G401 (cell line): ENCODE measurements at places on chromosomes 6 and 20.
A peak's percentile ranks its signal among the peaks of the same experiment; 100 is the strongest.

DNA sequence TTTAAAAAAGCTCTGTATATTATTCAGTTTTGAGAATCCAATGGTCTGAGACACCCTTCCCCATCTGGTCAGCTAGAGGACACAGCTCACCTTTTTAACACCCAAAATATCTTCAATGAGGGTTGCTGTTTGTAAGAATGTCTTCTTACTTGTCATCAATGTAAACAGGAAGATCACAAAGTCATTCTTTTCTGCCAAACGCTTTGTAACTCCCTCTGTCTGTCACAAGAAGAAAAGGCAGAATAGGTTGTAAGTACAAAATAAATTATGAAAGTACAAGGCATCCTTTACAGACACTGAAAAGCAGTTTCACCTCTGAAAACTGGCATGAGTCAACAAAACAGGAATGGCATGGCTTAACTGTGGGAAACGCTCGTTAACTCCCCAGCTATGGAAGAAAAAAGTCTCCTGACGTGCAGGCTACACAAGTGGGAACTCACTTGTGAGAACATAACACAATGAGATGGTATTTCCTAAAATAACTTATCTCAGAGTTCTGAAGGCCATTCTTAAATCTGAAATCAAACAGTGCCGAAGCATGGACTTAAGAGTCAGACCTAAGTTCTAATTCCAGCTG lies 42.7 kb downstream of the TRPC4AP start:
- no peak for DNase-seq

DNA sequence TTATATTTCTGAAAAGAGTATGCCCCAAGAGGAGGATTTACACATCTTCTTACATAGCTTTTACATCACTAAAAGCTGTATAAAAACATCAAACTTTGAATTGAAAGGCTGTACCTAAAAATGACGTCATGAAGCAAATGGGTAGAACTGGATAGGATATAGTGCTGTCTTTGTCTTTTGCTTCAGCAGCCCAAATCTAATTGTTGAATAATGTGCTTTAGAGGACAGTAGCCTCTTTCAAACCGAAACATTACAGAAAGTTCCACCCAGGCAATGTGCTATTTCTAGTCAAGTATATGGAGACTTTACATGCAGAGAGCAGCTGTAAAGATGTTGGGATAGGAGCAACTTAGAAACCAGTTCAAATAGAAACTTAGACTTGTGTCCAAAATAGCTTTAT lies 51.9 kb downstream of the ADGRG6 start:
- no peak for DNase-seq

- no peak for DNase-seq
These were observed 97.9 kb downstream of the L3MBTL3 start for GRCh38 chr6:130116273-130116672.

DNA sequence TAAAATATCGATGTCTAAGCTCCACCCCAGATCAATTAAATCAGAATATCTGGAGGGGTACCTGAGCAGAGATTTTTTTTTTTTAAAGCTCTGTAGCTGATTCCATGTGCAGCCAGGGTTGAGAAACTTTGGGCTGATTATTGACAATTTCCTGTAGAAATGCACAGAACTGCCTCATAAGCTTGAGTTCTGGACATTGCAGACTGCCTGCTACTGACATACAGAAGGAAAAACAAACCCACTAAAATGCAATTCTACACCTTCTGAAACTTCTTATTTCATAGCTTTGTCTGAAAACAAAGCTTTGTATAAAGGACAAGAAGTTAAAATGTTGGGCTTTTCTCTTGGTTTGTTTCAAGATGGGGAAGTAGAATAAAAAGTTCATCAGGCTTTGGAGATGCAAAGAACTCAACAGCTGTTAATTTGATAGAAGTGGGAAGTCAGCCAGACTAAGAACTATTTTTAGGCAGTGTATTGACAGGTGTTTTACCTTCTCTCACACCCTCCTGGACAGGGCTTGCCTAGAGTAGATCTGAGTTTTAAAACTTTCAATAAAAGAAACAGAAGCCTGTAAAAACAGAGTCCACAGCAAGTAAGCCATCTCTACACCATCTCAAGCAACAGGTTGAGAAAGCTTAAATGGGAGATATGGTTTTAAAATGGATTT lies 147.7 kb downstream of the KCNQ5 start:
- no peak for DNase-seq

- no peak for DNase-seq
These were observed 52.5 kb downstream of the ALDH5A1 start for GRCh38 chr6:24547243-24547642.

DNA sequence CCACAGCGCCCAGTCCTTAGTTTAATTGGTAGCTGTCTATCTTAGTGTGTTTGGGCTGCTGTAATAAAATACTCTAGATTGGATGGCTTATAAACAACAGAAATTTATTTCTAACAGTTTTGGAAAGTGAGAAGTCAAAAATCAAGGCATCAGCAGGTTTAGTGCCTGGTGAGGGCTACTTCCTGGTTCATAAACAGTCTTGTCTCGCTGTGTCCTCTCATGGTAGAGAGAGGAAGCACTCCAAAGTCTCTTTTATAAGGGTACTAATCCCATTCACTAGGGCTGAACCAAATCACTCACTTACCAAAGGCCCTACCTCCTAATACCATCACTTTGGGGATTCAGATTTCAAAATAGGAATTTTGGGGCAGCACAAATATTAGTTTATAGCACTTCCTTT lies 336.9 kb upstream of the RSPO3 start:
- DNase-seq, result no peak

GRCh38 chr6:43687437-43688347 lies at the start of gene MRPS18A:
TSS of gene MRPS18A (minus strand) at chr6:43687791. CDS start at chr6:43687779, 12 bp downstream.
- peak; percentile 92 for DNase-seq

DNA sequence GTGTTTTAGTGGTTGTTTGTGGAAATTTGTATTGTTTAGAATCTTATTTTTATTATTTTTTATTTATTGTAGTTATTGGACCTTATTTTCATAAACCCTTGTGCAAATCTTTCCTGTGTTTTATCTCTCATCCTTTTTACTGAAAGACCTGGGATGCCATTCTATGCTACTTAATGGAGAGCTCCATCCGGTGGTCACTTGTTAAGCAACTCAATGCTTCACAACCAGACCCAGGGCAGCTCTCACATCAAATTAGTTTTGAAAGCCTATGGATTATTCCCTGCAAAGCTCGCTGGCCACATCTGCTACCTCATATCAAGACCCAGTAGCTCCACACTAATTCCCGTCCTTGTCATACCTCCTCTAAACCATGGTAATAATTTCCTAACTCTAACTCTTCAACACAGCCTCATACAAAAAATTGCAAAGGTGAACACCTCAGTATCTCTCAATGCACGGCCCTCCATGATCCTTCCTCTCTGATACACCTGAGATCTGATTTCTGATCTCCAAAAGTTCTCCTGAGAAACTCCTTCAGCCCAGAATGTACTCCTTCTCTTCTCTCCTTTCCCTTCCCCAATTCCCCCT lies 296.6 kb upstream of the MANEA start:
- DNase-seq, result no peak

- DNase-seq, result no peak
These were observed 204.5 kb downstream of the ZDHHC14 start for GRCh38 chr6:157585274-157586087.

- no peak for DNase-seq
These were observed 113.2 kb upstream of the TENT5A start for GRCh38 chr6:81865712-81866111.

DNA sequence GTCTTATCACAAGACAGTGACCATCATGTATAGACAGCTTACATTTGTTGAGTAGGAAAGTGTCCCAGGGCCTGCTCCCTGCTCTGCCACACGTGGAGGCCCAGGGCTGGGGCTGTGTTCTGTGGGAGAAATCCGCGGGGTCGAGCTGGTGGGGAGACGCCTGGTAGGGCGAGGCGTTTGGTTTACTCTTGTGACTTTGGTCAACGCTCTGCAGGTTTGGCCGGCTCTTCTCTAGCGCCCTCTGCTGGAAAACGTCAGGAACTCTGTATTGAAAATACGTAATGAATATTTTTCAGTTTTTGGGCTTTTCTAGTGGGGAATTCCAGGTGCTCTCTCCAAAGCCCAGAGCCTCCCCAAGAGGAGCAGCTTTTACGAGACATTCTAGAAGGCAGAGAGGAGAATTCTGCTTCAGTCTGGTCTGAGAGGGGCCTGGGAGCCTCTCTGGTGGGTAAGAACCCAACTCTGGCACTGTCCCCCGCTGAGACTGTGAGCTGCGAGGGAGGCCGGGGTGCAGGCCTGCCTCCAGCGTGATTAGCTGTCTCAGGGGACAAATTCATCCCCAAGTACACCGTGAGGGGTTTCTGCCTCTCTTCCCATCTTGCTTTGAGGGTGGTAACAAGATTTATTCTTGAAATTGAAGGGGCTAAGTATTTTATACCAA lies 112.6 kb upstream of the RALGAPA2 start:
- peak; percentile 20 for DNase-seq

DNA sequence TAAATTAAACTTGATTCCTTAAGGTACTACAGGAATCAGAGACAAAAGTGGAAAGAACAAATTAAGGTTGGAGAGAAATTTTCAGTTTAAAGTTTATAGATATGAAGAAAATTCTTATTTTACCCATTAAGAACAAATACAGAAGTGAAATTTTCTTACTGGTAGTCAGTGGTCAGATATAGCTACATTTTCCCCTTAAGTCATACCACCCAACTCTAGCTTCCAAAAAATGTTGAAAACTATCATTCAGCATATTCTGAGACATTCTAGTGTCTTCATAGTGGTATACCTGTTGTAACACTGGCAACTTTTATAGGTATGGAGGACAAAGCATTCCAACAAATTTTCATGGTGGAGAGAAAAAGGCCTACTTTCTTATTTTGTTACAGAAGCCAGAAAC lies 15.6 kb upstream of the SUMO4 start:
- no peak for DNase-seq

GRCh38 chr6:45420083-45420908 lies 42.6 kb upstream of the SUPT3H start:
- DNase-seq, result no peak

DNA sequence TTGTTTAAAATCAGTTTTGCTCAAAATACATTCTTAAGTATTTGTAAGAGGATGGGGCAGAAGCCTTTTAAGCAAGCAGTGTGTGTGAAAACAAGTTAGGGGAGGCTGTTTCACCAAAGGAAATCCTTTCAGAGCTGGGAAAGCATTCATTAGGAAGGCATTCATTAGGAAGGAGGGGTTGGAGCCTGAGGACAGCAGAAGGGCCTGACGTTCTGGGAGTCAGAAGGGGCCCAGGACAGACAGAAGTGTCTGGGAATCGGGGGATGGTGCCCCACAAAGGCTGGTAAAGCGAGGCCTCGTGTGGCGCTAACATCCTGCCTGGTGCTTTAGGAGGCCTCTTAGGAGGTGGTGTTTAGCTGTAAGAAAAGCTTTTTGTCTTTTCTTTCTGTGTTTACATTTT lies 80.6 kb upstream of the NXT1 start:
- DNase-seq, result no peak

- no peak for DNase-seq
These were observed 83.0 kb downstream of the YTHDF1 start for GRCh38 chr20:63132715-63133471.

DNA sequence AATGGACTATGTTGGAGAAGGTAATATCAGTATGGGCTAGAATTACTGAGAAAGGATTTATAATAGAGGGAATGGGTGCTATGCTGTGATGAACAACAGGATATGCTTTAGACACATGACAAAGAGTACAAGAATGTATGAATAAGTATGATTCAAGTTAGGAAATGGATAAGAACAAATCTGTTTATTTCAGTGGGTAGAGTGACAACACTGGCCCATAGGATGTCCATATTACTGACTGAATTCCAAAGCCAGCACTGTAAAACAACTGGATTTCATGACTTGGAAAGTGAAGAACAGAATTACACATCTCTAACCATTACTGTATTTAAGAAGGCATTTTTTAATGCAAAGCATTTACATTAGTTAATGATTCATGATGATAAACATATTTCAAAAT lies 35.9 kb downstream of the EPM2A start:
- DNase-seq, result no peak

GRCh38 chr6:132520953-132521352 lies 8.0 kb upstream of the STX7 start:
- no peak for DNase-seq

DNA sequence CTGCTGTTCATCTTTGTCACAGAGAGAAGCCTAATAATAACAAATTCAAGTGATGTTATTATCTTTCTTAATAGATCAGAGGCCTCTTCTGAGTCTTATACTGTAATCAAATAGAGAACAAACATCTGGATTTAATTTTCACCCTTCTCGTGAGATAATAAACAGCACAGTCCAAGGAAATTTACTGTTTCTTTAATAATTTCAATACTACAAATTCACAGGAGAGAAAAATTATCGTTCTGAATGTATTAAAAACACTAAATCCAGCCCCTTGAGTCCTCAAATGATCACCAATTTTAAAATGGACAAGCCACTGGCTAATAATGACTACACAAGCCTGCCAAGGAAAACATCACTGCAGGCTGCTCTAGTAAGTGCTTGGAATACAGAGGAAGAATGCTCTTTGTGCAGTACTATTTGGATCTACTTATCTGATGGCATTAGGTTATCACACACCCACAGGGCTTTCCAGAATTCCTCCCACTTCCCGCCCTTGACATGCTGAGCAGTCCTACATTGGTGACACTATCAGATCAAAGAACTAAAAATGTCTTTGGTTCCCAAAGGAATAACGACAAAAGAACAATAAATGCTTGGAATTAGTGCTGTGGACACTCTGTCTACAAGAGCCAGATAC lies 38.1 kb downstream of the SYNE1 start:
- peak; percentile 66 for DNase-seq

- no peak for DNase-seq
These were observed 14.5 kb downstream of the TMX4 start for GRCh38 chr20:8005033-8005432.

DNA sequence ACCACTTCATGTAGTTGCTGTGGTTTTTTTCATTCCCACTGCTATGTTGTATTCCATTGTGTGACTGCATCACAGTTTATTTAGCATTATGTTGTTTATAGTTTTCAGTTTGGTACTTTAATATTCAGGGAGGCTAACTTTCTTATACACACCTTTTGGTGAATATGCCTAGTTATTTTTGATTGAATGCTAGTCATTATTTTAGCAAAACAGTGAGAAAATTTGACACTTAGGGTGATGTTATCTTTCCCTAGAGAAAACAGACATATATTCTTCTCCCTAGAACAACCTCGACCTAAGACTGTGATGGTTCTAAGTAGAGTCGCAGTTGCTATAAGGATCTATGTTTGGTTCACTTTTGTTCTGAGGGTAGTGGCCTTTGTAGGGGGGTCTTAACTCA lies 120.8 kb upstream of the B3GAT2 start:
- no peak for DNase-seq
